ENCODE measurements at places on chromosomes 11 and 22.

DNA sequence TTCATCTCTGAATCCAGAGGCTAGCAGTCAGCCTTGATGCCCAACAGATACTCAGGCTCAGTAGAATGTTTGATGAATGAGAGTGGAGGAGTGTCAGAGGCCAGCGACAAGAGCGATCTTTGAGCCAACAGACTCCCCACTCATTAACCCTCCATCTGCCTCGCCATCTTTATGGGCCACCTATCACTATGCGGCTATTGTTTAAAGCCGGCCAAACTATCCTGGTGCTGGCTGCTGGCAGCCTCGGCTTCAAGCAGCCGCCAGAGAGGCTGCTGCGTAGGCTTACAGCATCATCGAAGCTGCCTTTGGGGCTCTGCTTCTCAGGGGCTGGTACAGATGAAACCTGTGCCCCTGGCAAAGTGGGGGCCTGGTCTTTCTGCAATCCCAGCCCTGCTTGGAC lies 525.6 kb downstream of the INSC start:
- DNase-seq, result no peak

GRCh38 chr11:65112546-65113360 lies 1.1 kb downstream of the TM7SF2 start:
- DNase-seq, result peak; percentile 11

DNA sequence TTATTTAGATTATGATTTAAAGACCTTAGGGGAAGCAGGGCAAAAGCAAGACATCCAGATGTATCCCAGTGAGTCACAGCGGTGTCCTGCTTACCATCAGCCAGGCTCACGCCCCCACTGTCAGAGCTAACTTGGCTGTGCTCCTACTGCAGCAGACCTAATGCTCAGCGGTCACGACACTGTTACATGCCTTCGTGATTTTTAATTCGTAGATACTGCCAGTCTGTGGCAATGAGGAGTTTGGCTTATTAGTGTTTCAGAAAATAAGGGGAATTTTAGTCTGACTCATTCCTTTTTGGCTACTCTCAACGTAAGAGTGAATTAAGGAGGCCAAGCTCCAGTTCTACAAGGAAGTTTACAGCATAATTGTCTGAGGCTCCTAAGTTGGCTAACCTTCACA lies 22.7 kb downstream of the EFCAB6 start:
- DNase-seq, result peak; percentile 87

GRCh38 chr11:47391711-47392432 lies 13.5 kb upstream of the SPI1 start:
- no peak for DNase-seq

DNA sequence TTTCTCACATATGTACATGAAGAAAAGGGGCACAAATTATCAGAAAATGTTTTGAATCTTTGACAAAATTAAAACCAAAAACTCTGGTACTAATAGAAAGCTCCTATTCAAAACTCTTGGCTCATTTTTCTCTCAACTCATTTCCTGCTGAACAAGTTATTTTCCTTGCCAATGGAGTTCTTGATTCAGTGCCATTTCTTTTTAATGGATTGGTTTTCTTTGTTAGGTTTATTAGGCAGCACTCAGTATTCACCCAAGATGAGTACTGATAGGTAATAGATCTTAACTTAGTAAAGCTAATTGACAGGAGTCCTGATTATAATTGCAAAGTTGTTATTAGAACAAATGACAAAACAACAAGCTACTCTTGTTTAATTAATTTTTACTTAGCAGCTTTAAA lies 279.4 kb upstream of the PDGFD start:
- DNase-seq, result no peak

GRCh38 chr22:19805821-19806212 lies 45.2 kb downstream of the TBX1 start:
- no peak for DNase-seq

DNA sequence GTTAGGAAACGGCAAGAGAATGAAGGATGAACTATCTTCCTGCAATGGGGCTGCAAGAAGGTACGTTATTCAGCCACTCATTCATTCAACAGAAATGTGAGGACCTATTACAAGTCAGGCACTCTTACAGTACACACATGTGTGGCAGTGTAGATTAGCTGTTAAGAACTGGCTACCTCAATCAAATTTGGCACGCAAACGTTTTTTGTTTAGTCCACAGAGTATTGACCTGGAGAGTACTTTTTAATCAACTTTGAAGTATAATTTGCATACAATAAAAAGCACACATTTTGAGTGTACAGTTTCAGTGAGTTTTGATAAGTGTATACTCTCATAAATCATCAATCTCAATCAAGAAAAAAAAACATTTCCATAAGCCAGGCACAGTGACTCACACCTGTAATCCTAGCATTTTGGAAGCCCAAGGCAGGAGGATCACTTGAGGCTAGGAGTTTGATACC lies 24.2 kb downstream of the MRTFA start:
- no peak for DNase-seq

DNA sequence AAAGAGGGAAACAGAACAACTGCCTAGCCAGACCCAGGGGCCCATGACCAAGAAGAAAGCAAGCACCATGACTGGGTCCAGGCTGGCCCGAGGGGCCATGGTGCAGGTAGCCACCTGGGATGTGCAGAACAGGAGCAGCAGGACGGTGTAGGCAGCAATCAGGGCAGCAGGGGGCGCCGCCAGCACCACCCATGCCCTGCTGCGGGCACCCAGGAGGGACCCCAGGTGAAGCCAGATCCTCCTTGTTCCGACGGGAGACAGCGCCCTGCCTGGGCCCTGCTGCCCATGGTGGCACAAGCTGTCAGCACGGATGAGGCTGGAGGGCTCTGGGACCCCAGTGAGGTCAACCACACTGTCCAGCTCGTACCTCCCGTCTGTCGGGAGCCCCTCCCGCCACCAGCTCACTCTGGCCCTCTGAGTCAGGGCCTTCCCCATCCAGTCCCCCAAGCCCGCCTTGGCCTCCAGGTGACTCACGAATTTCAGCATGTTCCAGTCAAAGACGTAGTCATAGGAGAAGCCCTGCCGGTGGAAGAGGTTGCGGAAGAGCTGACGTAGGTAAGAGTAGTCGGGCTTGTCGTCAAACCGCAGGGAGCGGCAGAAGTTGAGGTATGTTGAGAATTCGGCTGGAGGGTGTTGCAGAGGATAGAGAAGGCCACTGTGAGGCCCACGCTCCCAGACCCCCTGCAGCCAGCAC lies 18.8 kb downstream of the CSNK1E start:
- peak; percentile 84 for DNase-seq

DNA sequence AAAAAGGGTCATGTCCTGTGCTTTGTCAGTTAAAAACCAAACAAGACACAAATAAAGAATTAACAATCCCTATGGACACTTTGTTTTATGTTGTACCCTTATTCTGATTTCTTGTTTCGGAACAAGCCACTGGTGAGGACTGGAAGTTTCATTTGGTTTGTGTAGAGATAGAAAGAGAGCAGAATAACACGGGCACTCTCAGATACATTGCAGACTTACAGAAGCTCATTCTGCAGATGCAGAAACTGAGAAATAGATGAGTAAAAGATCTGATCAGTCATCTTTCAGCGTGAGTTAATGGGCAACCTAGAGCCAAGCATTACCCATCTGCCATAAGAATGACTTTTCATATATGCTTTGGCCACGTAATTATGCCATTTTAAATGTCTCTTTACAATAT lies 407.6 kb downstream of the RAB38 start:
- no peak for DNase-seq

- DNase-seq, result no peak
Observed at GRCh38 chr11:56663386-56663785, at the start of gene OR5AR1. OR5AR1 (plus strand) TSS chr11:56663686; CDS start chr11:56663686, 0 bp downstream.

GRCh38 chr11:73295241-73295995 lies 12.7 kb upstream of the ARHGEF17 start:
- peak; percentile 74 for DNase-seq

- no peak for DNase-seq
Observed at GRCh38 chr11:21254055-21254454, 584.7 kb downstream of the NELL1 start.

DNA sequence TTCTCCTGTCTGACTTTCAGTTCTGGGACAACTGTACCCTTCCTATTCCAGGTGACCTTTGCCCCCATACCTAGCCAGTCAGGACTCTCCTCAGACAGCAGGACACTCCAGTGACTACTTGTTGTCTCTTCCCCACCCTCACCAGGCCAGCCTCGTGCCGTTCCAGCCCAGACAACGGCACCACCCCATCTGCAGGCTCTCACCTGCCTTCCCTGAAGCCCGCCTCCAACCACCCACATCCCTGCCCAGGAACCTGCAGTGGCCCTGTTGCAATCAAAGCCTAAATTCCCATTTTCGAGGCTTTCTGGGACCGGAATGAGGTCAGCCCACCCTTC lies 3.7 kb downstream of the IL2RB start:
- no peak for DNase-seq

GRCh38 chr11:128505449-128506065 lies 81.8 kb downstream of the ETS1 start:
- no peak for DNase-seq

GRCh38 chr22:42833104-42833503 lies 24.0 kb downstream of the ARFGAP3 start:
- no peak for DNase-seq

DNA sequence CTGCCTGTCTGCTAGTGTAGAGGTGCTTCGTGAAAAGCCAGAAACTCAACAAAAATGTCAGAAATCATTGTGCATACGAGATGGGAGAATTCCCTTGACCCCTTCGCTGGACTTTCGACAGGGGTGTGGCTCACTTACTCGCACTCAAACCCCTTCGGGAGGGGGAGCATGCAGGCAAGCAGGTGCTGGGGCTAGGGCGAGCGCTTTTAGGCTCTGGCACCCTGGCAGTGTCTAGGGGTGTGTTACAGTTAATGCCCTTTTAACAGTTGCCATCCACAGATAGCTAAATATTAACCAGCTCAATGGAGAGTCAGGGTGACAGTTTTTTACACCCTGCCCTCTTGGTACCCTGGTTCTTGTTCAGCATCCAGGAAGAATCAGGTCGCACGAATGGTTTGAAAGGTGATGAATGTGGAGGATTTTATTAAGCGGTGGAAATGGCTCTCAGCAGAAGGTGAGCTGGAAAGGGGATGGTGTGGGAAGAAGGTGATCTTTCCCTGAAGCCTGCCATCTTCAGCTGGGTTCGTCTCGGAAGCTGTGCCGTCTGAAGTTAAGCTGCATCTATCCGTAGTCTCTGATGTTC lies 59.6 kb upstream of the SHANK2 start:
- no peak for DNase-seq

DNA sequence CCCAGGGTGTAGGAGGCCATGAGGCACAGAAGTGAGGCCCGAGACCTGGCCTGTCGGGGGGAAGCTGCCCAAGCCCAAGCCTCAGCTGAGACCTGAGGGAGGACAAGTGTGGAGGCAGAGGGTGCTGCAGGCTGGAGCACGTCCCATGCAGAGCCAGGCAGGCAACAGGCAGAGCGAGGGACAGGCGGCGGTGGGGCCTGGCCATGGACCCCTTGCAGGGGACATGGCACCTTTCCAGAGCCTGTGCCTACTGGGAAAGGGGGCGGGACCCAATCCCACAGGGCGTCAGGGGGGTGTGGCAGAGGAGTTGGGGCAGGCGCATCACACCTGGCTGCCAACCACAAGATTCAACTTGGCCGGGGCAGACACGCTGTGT lies 4.3 kb downstream of the TNNI2 start:
- DNase-seq, result no peak

DNA sequence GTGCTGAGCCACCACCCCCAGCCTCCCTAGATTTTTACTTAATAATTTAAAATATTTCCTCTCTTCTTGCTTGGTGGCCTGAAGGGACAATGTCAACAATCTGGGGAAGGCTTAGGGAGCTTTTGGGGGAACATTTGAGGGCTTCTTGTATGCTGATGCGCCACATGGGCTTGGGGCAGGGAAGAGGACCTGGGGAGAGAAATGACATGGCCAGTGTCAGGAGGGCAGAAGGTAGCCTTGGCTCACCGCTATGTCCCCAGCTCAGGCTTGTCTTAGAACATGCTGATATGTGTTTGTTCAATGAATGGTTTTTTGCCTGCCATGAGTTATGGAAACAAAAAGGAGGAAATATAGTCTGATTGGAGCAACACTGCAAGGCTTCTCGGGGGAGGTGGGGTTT lies 51.6 kb downstream of the ST14 start:
- no peak for DNase-seq

DNA sequence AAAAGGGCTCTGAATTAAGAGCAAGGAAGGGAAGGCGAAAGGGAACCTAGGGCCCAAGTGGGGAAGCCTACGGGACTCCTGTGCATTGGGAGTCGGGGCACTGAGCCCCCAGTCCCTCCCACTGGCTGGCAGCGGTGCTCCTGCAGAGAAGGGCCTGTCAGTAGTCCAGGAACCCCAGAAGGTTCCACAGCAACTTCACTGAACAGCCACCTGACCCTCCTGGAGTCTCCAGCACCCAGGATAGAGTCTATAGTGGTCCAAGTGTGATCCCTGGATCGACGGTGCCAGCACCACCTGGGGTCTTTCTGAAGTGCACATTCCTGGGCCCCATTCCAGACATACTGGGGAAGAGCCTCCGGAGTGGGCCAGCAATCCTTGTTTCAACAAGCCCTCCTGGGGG lies 100.0 kb upstream of the B3GAT1 start:
- DNase-seq, result no peak

DNA sequence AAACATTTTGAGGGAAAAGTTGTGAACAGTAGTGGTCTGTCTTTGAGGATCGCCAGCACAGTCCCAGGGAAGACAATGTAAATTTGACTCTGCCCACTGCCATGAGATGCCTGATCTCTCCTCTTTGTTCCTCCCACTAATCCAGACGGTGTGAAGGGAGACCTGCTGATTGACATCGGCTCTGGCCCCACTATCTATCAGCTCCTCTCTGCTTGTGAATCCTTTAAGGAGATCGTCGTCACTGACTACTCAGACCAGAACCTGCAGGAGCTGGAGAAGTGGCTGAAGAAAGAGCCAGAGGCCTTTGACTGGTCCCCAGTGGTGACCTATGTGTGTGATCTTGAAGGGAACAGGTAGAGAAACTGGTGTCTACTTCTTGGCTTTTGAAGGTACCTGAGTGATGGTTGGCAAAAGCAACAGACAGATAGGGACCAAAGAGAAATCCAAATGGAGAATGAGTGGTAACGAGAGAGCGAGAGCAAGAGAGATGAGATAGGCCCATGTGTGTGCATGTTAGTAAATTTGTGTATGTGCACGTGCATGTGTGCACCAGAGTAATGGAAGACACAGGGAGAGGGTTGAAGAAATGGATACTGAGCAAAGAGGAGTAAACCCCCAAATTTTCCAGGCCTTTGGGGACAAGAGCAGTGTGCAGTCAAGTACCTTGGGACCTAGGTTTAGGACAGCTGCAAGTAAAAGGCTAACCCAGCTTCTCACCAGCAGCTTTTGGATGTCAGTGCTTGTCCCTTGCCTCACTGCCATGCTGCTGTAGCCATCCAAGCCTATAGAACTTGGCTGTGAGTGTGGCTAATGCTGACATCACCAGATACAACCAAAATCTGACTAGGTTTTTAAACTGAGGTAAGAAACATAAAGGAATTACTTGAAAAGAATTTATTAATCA lies 1.9 kb downstream of the NNMT start:
- DNase-seq, result peak; percentile 50

GRCh38 chr11:64744544-64745188 lies 724 bp upstream of the RASGRP2 start:
- DNase-seq, result no peak

All from fibroblast of upper back skin (primary cell).